ENCODE measurements at places on chromosomes 12 and 14. TPM values are rescaled to one million over a fixed set of nuclear protein-coding genes. Genes with fewer than 3 reads are reported as not detected.

The CCND2 gene
- total RNA-seq = 41.9 TPM

The ITGB7 gene
- 4.2 TPM for total RNA-seq

The SDR9C7 gene
- total RNA-seq = 26.0 TPM

The EXD2 gene
- total RNA-seq = 12.3 TPM

The TAMALIN gene
- 2.5 TPM for total RNA-seq

The CIDEB gene
- total RNA-seq = 34.4 TPM

The ACIN1 gene
- total RNA-seq = 90.6 TPM

The OR4N2 gene
- total RNA-seq = not detected

The SLIRP gene
- total RNA-seq = 487 TPM

The ASCL1 gene
- not detected for total RNA-seq
